ENCODE measurements at places on chromosomes 2 and 18. TPM values are rescaled to one million over a fixed set of nuclear protein-coding genes. Genes with fewer than 3 reads are reported as not detected.
A peak's percentile ranks its signal among the peaks of the same experiment; 100 is the strongest.

DNA sequence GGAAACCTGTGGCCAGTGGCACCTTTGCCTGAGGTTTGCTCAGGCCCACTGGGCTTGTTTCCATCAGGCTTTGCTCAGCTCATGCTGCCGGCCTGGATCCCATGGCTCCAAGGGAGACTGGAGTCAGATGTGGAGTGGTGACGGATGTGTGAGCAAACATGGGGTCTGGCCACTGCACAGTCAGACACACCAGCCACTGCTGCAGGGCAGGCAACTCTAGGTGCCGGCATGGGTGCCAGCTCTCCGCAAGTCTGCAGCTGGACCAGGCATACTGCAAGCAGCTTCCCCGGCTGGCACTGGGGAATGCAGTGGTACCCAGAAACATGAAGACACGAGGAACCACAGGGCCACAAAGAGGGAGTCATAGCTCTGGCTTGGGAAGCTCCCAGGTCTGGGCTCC lies 37.4 kb downstream of the TDRD15 start:
- no peak for DNase-seq

- DNase-seq: peak; percentile 98
These were observed 15.6 kb upstream of the ASAP2 start for GRCh38 chr2:9191041-9191481.

GRCh38 chr2:2850218-2850755 lies 519.2 kb upstream of the MYT1L start:
- DNase-seq: no peak

GRCh38 chr2:158539176-158540005 lies 82.6 kb downstream of the PKP4 start:
- peak; percentile 86 for DNase-seq

GRCh38 chr2:65731476-65731875 lies 299.1 kb upstream of the SPRED2 start:
- no peak for DNase-seq

DNA sequence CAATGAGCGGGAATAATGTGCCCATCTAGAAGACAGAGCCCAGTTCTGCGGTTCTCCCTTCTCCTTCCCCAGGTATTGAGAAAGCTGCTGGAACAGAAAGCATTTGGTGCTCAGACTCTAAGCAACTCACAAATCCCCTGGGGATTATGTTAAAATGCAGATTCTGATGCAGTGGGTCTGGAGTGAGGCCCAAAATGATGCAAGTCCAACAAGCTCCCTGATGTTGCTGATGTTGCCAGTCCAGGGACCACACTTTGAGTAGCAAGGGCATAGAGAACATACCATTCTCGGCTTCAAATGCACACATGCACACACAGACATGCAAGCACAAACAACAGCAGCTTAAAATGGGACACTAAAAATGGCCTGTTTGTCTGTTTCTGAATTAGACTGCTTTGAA lies 274.8 kb upstream of the NCKAP5 start:
- peak; percentile 85 for DNase-seq

DNA sequence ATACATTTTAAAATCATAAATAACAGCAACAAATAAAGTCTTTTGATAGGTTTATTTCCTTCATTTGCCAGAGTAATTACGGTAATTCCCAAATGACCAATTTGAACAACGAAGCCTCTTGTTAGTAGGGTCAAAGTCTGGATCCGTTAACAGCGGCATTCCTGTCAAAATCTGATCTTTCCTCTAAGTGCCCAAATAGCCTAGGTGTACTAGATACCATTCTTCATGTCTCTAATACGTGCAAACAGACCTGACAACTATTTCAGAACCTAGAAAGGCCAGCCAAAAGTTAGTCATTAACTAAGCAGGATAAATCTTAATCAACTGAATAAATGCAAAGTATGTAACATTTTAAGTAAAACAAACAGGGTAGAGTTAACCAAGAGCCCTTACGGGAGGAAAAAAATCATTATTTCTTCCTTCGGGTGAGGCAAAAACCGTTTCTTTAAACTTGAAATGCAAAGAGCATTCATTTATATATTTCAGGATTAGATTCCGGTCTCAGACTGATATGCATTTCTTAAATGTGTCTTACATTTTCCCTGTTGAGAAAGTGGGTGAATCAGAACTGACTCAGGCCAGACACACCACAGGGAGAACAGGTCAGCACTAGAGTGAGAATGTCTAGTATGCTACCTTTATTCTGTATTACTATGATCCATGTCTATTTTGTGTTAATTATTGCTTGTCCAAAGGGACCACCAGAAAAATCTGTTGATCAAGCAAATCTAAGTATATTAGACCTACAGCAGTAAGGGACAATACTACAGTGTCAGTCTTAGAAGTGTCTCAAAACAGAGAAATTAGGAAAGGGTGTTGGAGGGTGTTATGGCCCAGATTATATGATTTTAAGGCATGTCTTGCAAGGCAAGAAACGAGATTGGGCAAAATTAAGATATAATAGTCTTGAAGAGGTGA lies 141.5 kb upstream of the NDUFV2 start:
- DNase-seq: peak; percentile 77

- no peak for DNase-seq
These were observed 25.9 kb downstream of the DPP10 start for GRCh38 chr2:114468343-114468742.

The ABCG8 gene
- total RNA-seq: not detected

The OSR1 gene
- total RNA-seq: 117 TPM

The FBXO15 gene
- total RNA-seq: 0.49 TPM

- DNase-seq: no peak
These were observed 213.7 kb downstream of the SEPTIN10 start for GRCh38 chr2:109400102-109400501.

All from fibroblast of the aortic adventitia (primary cell).